ENCODE measurements at places on chromosomes 4 and X.
A peak's percentile ranks its signal among the peaks of the same experiment; 100 is the strongest.

GRCh38 chrX:9656277-9656676 lies 109.4 kb downstream of the GPR143 start:
- DNase-seq: peak; percentile 16

DNA sequence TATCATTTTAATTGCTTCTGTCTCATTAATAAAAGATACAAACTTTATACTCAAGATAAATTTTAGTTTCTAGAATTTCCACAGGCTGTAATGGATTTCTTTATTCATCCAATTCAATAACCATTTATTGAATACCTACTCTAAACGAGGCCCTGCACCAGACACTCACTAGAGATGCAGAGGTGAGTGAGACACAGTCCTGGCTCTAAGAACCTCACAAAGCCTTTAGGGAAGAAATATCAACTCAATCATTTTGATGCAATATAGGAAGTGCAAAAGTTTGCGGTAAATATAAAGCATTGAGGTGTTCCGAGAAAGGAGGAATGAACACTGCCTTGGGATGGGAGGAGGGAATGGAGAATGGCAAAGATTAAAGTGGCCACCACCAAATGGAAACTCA lies 81.6 kb upstream of the SH3RF1 start:
- DNase-seq: no peak

- no peak for DNase-seq
Observed at GRCh38 chr4:171588051-171588545, 225.1 kb upstream of the GALNTL6 start.

GRCh38 chr4:170399581-170400293 lies 310.0 kb upstream of the AADAT start:
- no peak for DNase-seq

GRCh38 chr4:2961811-2962441 lies 1.3 kb downstream of the NOP14 start:
- no peak for DNase-seq

- DNase-seq: no peak
Observed at GRCh38 chr4:1099270-1099669, 14.1 kb downstream of the RNF212 start.

DNA sequence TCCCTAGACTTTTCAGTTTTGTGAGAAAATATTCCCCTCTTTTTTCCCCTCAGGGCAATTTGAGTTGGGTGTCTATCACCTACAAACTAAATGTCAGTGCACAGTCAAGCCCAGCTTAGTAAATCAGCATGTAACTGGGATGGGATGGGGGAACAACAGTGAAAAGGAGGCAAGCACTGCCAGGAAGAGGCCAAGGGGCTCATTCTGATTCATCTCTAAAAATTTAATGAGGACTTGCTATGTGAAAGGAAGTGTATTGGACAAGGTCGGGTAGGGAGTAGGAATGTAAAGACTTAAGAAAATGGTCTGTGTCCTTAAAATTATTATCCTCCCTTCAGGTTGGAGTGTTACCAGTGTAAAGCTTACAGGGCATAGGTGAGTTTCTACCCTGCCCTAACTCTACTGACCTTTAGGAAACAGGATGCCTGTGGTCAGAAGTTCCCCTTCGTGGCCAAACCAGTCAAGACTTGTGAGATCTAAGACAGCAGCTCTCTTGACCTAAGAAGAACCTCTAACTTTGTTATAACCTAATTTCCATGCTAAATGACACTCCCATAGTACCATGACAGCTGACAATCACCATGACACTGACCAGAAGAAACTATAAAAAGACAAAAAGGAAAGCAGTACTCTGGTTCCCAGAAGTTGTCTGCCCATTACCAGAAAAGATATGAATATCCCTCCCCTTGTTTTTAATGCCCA lies 194.4 kb upstream of the LDB2 start:
- no peak for DNase-seq

DNA sequence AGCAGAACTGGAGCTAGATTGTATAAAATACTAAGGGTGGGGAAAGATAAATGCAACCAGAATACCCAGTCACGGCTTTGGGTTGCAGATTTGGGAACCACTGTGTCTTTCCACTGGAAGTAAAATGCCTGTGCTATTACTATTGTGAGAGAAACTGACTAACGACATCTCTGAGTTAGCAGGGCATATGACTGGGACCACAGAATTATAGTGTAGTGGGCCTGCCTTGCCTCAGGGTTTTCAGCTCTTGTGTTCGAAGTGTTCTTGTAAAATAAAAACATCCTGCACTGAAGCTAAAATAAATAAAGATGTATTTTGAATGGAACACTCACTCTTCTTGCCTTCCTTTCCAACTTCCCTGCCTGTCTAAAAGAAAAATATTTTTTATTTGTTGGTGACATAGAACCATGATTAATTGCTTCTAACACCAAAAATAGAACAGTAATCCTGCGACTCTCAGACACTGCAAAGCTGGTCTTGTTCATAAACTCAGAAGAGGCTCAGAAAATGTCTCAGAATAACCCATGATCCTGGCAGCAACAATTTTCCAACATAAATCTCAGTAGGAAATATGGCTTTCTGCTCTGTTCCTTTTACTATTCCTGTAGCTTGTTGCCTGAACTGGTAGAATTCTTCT lies 104.2 kb downstream of the FAM47B start:
- DNase-seq: no peak

- no peak for DNase-seq
Observed at GRCh38 chr4:111954550-111954949, 190.7 kb upstream of the FAM241A start.

- DNase-seq: no peak
Observed at GRCh38 chr4:184274286-184274951, 56.7 kb upstream of the ENPP6 start.

DNA sequence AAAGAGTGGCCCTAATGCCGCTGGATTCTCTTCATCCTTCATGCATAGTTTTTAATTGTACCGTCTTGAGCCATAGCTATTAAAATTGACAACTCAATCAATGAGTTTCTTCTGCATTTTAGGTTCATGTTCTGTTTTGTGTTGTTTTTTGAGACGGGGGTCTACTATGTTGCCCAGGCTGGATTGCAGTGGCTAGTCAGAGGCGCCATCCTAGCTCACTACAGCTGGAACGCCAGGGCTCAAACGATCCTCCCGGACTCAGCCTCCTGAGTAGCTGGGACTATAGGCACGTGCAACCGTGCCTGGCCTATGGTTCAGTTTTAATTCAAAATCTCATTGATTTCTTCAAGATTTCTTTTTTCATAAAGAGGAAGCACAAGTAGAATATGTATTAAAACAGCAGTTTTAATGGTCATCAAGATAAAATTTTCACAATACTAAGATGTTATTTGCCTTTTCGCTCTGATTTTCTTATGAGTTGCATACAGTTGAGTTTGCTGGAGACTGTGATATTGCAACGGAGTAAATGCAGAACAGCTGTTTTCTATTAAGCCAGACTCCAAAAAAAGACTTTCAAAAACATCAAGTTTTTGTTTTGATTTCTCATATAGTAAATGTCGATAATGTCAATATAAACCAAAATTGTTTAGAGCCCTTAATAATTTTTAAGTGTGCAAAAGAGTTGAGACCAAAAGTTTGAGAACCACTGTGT lies 1.1 kb upstream of the STX18 start:
- DNase-seq: no peak

DNA sequence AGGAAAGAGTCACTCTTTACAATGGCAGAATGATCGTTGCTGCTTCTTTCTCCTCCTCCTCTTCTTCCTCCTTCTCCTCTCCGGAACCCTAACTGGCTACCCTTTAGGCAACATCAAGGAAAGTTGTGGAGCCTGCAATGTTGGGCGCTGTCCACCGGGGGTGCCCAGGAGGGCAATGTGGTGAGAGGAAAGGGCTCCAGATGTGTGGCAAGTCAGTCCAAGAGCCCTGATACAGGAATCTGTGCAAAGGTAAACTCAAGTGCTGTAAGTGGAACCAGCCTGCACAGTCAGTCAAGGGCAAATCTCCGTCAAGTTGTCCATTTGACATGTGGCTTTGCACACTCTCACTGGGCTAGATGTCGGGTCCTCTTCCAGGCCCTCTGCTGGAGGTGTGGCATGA lies 2.8 kb downstream of the RTL5 start:
- DNase-seq: no peak

- DNase-seq: no peak
Observed at GRCh38 chrX:22987452-22987851, 12.3 kb upstream of the DDX53 start.

- DNase-seq: no peak
Observed at GRCh38 chr4:146338512-146338911, 124.2 kb downstream of the REELD1 start.

DNA sequence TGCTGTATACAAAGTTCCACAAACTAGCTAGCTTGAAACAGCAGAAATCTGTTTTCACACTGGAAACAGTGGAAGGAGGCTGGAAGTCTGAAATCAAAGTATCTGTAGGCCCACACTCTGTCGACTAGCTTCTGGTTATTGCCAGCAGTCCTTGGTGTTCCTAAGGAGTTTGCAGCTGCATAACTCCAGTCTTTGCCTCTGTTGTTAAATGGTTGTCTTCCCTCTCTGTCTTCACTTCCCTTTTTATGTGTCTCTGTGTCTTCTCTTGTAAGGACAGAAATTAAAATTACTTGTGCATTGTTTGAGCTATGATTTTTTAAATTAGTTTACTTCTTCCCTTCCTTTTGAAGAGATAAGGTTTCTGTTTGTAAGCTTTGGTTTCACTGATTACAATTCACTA lies 8.2 kb downstream of the MTHFD2L start:
- no peak for DNase-seq

- DNase-seq: no peak
Observed at GRCh38 chrX:63758011-63758410, 27.0 kb downstream of the ARHGEF9 start.

DNA sequence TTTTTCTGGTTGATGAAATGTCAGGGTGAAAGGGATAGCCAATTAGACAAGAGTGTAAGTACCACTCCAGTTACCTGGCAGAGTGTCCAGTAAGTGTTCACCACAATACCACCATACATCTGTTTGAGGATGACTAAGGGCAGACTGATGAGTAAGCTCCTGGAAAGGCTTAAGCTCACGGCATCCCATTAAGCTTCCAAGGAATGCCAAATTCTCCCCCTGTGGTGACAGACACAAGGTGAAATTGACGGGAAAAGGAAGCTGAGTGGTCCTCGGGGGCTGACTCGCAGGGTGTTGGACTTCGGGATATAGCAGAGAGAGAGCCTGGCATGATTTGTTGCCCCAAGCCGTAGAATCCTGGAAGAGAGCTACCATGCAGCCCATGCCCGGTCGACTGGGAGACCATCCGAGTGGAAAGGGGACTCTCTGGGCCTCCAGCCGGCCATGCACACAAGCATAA lies 7.6 kb upstream of the BST1 start:
- DNase-seq: no peak

DNA sequence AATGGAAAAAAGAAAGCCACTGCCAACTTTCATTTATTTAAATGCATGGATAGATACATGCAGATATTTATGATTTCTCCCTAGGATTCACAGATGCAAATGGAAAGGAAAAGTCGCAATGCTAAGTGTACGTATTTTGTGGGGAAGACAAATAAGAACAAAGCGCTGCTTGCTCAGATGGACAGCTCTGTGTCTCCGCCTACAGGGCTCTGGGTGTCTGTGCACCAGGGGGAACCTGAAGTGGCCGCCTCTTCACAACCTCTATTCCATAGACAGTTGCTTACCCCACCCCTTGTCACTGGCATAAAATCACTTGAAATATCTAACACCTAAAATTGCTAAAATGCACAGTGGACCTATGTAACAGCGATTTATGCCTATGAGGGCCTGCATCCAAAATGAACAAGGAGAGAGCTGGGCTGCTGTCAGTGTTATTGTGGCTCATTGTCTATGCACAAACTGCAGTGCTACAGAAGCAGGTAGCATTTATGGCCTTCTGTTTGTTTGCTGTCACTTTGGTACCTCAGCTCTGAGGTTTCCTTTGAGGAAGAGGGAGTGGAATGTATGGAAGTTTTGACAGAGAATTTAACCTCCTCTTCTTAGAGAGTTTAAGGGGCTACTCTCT lies 58.6 kb upstream of the PAGE1 start:
- DNase-seq: peak; percentile 11

GRCh38 chrX:34918091-34918736 lies 24.4 kb upstream of the FAM47B start:
- DNase-seq: no peak

- no peak for DNase-seq
Observed at GRCh38 chrX:21905313-21905712, 35.2 kb upstream of the SMS start.

- no peak for DNase-seq
Observed at GRCh38 chr4:5921981-5922380, 29.1 kb upstream of the CRMP1 start.

- no peak for DNase-seq
Observed at GRCh38 chr4:107561481-107561880, 158.6 kb downstream of the PAPSS1 start.

DNA sequence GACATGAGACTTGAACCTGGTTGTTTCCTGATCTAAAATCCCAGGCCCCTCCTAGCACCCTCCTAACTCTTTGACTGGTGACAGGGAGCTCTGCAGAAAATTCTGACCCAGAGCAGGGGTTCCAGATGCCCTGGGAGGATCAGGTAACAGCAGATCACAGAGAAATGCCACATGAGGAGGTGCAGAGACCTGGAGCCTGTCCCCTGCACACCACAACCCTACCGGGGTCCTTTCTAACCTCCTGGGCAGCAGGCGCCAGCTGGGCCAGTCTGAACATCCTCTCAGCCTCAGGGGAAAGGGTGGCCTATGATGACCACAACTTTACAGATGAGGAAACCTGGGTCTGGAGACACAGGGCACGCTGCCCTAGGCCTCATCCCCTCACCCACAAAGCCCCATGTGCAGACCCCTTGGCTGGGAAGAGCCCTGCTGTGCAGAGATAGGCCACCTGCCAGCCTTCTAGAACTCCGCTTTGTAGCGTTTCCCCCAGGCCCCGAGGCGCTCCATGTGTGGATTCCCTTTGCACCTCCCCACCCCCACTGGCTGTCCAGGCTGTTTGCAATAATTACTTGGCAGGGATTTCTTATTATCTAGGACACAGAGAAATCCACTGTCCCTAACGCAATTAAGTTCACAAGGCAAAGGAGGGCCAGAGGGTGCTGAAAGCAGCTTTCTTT lies 36.5 kb downstream of the WDR1 start:
- DNase-seq: no peak

- DNase-seq: peak; percentile 56
Observed at GRCh38 chr4:123505095-123506010, 108.8 kb downstream of the SPRY1 start.

DNA sequence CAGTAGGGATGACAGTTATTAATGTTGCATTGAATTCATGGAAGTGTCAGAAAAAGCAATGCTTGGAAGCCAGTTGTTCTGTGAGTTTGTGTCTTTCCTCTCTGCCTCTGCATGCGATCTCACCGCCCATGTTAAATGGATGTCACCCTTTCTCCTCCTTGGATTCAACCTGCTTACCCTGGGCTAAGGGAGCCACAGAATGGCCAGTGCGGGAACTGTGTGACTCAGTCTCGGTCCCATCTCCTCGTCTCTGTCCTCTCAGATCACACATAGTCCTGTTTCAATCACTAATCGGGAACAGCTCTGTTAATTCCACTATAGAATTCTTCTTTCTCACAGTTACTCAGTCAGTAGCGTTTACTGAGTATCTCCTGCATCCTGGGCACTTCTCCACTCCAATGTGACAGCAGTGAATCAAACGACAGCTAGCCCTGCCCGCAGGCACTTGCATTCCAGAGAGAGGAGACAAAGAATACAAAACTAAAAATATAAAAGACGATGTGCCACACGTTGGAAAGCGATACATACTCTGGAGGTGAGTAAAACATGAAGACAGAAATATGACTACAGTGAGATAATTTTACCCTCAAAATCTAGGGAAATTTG lies 53.6 kb upstream of the TLR3 start:
- no peak for DNase-seq

- no peak for DNase-seq
Observed at GRCh38 chr4:6682862-6683590, 10.7 kb upstream of the S100P start.

GRCh38 chr4:48234575-48234974 lies 35.1 kb downstream of the TEC start:
- DNase-seq: no peak

GRCh38 chrX:20729416-20729815 lies 462.7 kb upstream of the RPS6KA3 start:
- no peak for DNase-seq
